ENCODE measurements at places on chromosomes 7 and 10.
A peak's percentile ranks its signal among the peaks of the same experiment; 100 is the strongest.

- no peaks in the 10 kb centered on the region for H3K4me1 ChIP-seq
- no peaks in the 10 kb centered on the region for H3K27me3 ChIP-seq
- H3K4me3 ChIP-seq, result no peak overlapping the region
- DNase-seq, result no peak
Observed at GRCh38 chr10:62373639-62373994, 552 bp upstream of the ZNF365 start.

- no peak for DNase-seq
- H3K27ac ChIP-seq, result no peak overlapping the region
- H3K27me3 ChIP-seq, result no peaks in the 10 kb centered on the region
- H3K4me3 ChIP-seq, result no peak overlapping the region
Observed at GRCh38 chr7:138819625-138820024, 21.6 kb upstream of the ATP6V0A4 start.

- H3K27ac ChIP-seq, result no peak overlapping the region
- H3K4me3 ChIP-seq, result no peak overlapping the region
- H3K27me3 ChIP-seq, result no peaks in the 10 kb centered on the region
- no peak for DNase-seq
- no peaks in the 10 kb centered on the region for H3K36me3 ChIP-seq
Observed at GRCh38 chr7:51255536-51256208, 60.9 kb downstream of the COBL start.

GRCh38 chr10:92692080-92692671, 2.4 kb downstream of the HHEX start:
- H3K4me3 ChIP-seq, result no peak overlapping the region
- no peaks in the 10 kb centered on the region for H3K4me1 ChIP-seq
- no peak overlapping the region for H3K27ac ChIP-seq
- no peaks in the 10 kb centered on the region for H3K36me3 ChIP-seq
- no peaks in the 10 kb centered on the region for H3K27me3 ChIP-seq
- DNase-seq, result no peak

DNA sequence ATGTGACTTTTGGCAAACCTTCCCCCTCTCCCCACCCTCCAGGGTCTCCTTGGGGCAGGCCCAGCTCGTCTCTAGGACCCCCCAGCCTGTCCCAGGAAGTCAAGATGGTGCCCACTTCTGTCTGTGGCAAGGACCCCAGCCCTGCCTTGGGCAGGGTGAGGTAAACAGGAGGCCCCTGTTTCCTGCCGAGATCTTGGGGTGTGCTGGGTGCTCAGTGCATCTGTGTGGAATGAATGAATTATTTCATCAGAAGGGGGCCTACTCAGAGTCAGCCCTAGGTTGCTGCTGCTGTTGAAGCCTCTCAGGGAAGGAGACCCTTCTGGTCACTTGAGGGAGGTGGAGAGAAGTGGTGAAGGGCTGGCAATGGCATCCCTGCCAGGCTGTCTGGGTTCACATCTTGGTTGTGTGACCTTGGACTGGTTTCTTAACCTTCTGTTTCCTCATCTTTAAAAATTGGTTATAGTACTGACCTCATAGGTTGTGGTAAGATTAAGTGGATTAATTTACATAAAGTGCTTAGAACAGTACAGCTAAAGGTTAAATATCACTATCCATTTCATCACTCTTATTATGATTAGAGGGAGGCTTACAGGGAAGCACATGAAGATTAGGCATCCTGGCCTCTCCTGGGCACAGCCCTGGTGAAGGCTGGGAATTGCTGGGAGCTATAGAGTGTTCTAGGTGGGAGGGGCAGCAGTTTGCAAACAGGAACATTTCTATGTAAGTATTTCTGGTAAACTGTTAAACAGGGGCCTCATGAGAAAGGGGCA, 67.7 kb downstream of the ZMIZ1 start:
- DNase-seq, result no peak
- H3K36me3 ChIP-seq, result no peaks in the 10 kb centered on the region
- no peaks in the 10 kb centered on the region for H3K4me1 ChIP-seq
- no peak overlapping the region for H3K4me3 ChIP-seq
- no peak overlapping the region for H3K27ac ChIP-seq

GRCh38 chr10:67695555-67695954, 440 bp downstream of the CTNNA3 start:
- peak overlapping the region; percentile 61 for H3K27ac ChIP-seq
- H3K4me3 ChIP-seq, result peak overlapping the region; percentile 49
- H3K4me1 ChIP-seq, result no peaks in the 10 kb centered on the region
- no peak for DNase-seq
- no peaks in the 10 kb centered on the region for H3K27me3 ChIP-seq
- no peaks in the 10 kb centered on the region for H3K36me3 ChIP-seq

- no peak overlapping the region for H3K4me3 ChIP-seq
- H3K27ac ChIP-seq, result no peak overlapping the region
- no peak for DNase-seq
- H3K36me3 ChIP-seq, result no peaks in the 10 kb centered on the region
Observed at GRCh38 chr10:31582365-31583052, 263.5 kb downstream of the ZEB1 start.

DNA sequence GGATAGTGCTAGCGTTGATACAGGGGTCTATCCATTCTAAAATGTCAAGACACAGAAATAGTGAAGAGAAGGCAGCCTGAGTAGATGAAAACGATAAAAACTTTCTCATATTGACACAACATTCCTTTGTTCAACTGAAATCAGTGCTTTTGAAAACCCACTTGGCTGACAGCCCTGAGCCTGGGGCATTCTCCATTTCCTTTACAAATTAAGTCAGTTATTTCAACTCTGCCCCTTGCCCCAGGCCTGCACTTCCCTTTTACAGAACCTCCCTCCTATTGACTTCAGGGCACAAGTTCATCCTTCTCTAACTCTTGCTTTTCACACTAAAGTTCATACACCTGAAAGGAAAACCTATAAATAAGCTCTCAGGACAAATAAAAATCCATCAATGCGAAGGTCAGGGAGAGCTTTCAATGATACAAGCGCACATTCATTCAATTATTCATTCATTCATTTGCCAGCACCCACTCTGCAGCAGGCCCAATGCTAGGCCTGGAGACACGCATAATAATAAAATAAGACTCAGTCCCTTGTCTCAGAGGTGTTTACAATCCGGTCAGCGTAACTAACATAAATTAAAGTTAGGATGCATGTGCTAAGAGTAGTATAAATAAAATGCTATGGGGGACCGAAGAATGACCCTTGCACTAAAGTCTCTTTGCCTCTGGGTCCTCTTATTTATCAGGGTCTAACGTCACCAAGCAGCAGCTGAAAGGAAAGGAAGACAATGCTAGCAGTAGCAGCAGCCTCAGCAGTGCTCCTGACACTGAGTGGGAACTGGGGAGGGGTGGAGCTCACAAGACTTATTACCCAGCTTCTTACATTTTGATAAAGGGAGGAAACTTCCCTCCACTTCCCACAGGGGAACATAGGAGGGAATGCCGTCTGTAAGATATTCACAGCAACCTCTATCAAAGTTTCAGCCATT, 134.8 kb downstream of the PDE1C start:
- no peaks in the 10 kb centered on the region for H3K27me3 ChIP-seq
- no peaks in the 10 kb centered on the region for H3K4me1 ChIP-seq
- no peak for DNase-seq
- no peaks in the 10 kb centered on the region for H3K36me3 ChIP-seq

GRCh38 chr10:4306871-4307270, 519.1 kb upstream of the AKR1E2 start:
- no peaks in the 10 kb centered on the region for H3K4me1 ChIP-seq
- H3K4me3 ChIP-seq, result no peak overlapping the region
- H3K27ac ChIP-seq, result no peak overlapping the region
- no peak for DNase-seq
- H3K27me3 ChIP-seq, result no peaks in the 10 kb centered on the region
- no peaks in the 10 kb centered on the region for H3K36me3 ChIP-seq

DNA sequence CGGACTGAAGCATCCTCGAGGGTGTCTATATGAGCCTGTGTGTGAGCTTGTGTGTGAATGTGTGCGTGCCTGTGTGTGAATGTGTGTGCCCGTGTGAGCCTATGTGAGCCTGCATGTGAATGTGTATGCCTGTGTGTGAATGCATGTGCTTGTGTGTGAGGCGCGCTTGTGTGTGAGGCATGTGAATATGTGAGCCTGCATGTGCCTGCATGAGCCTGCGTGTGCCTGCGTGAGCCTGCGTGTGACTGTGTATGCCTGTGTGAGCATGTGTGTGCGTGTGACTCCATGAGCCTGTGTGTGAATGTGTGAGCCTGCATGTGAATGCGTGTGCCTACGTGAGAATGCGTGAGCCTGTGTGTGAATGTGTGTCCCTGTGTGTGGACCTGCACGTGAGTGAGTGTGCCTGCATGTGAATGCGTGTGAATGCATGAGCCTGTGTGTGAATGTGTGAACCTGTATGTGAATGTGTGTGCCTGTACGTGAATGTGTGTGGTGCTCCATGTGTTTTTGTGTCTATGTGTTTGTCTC, 33.4 kb downstream of the PDGFA start:
- no peak overlapping the region for H3K27ac ChIP-seq
- no peak overlapping the region for H3K4me3 ChIP-seq
- DNase-seq, result peak; percentile 19
- H3K4me1 ChIP-seq, result no peaks in the 10 kb centered on the region
- H3K36me3 ChIP-seq, result no peaks in the 10 kb centered on the region
- no peaks in the 10 kb centered on the region for H3K27me3 ChIP-seq

Measured in aorta (tissue), 5 donors.